ENCODE measurements at places on chromosomes 16 and 17.
A peak's percentile ranks its signal among the peaks of the same experiment; 100 is the strongest.

GRCh38 chr16:19840524-19841110, 44.0 kb downstream of the GPRC5B start:
- DNase-seq, result no peak

DNA sequence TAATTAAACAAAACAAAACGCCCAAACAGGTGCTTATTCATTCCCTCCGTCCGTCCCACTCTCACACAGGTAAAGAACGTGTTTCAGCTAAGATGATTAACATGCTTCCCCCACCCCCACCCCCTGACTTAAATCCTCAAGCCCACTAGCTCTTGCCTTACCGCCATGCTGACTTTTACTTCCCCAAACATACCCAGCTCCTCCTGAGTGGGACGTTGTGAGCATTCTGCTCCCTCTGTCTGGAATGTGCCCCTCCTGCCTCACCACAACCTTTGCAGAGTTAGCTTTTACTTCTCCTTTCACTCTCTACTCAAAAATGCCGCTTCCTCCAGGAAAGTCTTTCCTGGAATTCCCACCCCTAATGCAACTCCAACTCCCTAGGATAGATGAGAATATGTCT, 774.0 kb upstream of the RBFOX1 start:
- no peak for DNase-seq

GRCh38 chr16:29943846-29944799, 17.8 kb upstream of the TMEM219 start:
- DNase-seq, result no peak

DNA sequence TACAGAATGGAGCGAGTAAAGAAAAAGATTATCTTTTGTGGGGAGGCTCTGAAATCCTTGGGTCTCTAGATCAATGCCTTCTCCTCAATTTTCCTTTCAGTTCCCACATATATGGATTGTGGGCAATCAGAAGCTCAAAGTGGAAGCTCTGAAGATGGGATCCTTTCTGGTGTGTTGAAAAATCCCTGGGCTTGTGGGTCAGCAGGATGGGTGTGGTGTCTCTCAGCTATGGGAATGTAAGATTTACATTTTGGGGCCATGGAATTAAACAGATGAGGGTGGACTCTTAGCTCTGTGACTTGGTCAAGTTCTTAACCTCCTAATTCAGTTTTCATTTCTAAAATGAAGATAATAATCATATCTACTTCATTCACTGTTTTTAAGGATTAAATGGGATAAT, 231.9 kb upstream of the CA10 start:
- no peak for DNase-seq

DNA sequence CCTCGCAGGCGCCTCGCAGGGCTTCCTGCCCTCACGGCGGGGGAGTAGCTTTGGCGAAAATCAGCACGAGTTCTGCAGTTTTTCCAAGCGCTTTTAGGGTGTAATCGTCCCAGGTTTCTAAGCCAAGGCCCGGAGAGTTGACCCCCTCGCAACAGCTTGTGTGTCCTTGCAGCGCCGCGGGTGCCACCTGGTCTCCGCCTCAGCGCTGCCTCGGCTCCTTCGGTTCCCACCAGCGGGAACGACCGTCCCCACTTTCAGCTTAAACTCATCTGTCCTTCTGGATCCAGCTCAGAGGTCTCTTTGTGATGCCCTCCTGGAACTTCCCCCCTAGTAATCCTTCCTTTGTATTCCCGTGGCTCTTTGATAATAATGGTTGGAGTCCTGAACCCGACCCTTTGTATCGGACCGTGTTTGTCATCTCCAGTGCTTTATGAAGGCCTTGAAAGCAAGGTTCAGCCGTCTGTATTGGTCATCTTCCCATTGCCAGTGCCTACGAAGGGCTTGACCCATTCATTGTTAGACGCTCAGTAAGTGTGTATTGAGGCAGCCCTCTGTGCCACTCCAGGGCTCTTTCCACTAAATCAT, 858 bp upstream of the SMARCE1 start:
- DNase-seq, result no peak

- no peak for DNase-seq
These were observed 2.6 kb downstream of the PARD6A start for GRCh38 chr16:67663151-67663876.

- DNase-seq, result peak; percentile 2
These were observed 394.0 kb downstream of the CA10 start for GRCh38 chr17:51764387-51764971.

- no peak for DNase-seq
These were observed 18.3 kb downstream of the COQ7 start for GRCh38 chr16:19085679-19086200.

GRCh38 chr17:32461498-32461852, 17.2 kb downstream of the PSMD11 start:
- DNase-seq, result no peak

DNA sequence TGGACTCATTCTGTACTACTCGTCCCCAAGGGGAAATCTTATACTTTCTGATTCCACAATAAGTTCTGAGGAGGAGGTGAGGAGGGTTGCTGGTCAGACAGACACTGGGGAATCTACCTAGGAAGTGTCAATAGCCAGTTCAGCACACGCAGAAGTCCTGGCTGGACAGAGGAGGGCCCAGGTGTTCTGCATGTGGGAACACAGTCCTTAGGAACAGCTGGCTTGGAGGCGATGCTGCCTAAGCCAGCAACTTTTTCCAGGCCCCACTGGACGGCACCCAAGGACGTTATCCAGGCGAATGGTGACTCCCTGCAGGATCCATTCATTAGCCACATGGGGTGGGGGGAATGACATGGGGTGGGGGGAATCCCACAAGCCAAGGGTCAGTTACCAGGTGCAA, 29.9 kb upstream of the WFIKKN2 start:
- no peak for DNase-seq

Data from CD4-positive, alpha-beta T cell treated with Interferon alpha-2 for 1 hour (primary cell).